ENCODE measurements at places on chromosomes 3 and 15.

DNA sequence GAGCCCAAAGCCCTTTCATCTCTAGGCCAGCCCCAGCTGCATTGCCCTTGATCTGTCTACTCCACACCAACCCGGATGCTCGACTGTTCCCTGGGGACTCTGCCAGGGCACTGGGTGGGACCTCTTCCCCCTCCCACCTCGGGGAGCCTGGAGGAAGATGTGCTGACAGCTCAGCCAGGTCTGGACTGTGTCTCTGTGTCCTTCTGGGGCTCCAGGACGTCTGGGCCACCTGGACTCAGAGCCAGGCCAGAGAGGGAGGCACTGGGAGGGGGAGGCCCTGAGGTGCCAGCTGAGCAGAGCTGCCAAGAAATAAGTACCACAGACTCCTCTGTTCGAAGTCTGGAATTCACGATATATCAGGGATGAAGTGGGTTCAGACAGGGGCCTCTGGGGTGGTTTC lies 5.8 kb upstream of the HCN4 start:
- DNase-seq: no peak

DNA sequence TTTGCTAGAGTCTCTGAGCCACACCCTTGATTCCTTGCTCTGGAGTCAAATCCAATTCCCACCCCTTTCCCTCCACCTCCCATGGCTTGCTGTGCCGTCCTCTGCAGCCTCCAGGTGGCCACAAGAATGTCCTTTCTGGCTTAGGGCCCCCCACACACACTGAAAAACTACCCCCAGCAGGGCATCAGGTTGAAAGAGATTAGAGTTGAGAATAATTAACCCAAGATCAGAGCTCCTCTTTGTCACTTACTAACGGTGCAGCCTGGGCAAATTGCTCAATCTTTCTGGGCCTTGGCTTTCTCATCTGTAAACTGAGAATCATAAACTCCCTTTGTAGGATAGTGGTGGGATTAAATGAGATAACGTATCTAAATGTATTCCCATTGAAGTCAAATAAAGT lies 78.5 kb downstream of the MRPL46 start:
- no peak for DNase-seq

DNA sequence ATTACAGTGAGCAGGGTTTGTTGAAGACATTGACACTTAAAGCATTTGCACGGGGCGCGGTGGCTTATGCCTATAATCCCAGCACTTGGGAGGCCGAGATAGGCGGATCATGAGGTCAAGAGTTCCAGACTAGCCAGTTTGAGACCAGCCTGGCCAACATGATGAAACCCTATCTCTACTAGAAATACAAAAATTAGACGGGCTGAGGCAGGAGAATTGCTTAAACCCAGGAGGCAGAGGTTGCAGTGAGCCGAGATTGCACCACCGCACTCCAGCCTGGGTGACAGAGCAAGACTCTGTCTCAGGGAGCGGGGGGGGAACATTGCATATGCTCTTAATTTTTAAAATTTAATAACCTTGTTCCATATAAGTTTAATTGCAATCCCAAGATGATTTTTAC lies 11.9 kb downstream of the STT3B start:
- no peak for DNase-seq

DNA sequence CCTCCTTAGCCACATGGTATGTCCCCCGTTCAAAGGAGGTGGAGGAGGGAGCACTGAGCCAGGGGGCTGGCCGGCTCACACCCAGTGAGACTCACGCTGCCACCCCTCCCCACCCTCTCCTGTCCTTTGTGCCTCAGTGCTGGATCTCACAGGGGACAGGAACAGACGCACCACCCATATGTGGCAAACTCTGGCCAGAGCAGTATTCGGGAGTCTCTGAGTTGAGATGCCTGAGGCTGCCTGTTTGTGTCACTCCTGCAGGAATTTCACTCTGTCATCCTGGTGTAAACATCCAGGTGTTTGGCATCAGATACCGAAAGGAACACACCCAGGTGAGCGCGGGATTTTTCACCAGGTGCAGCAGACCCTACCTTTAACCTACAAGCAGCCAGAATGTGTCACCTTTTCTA lies 25.7 kb downstream of the RGMA start:
- DNase-seq: no peak

DNA sequence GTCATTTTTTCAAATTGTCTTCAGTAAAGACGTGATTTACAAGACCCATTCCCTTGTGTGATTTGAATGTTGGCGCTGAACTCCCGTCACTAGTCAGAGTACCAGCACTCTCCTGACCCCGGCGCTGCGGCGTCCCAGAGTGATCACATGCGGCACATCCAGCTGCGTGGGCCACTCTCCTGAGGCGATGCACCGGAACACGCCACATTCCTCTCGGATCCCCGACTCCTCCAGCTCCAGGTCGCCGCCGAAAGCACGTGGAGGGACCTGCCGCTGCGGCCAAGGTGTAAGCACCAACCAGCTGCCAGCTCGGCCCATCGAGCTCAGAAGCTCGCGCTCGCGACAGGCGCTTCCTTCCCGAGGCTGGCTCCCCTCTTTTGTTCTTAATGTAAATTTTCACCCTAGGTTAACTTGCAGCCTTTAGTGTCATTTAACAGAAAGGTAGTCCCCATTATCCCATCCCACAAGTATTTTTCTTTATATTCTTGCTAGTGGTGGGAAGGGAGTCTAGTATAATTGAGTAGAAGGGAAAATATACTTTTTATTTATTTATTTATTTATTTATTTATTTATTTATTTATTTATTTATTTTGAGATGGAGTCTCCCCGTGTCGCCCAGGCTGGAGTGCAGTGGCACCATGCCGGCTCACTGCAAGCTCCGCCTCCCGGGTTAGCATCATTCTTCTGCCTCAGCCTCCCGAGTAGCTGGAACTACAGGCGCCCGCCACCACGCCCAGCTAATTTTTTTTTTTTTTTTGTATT lies 61.7 kb upstream of the VGLL3 start:
- DNase-seq: no peak
